ENCODE measurements at places on chromosomes 2 and 18. TPM values are rescaled to one million over a fixed set of nuclear protein-coding genes. Genes with fewer than 3 reads are reported as not detected.

STARD6 gene
- total RNA-seq: not detected

MOB1A gene
- total RNA-seq: 184 TPM

AFG3L2 gene
- total RNA-seq: 58.0 TPM

HOXD9 gene
- total RNA-seq: 0.15 TPM

DNA sequence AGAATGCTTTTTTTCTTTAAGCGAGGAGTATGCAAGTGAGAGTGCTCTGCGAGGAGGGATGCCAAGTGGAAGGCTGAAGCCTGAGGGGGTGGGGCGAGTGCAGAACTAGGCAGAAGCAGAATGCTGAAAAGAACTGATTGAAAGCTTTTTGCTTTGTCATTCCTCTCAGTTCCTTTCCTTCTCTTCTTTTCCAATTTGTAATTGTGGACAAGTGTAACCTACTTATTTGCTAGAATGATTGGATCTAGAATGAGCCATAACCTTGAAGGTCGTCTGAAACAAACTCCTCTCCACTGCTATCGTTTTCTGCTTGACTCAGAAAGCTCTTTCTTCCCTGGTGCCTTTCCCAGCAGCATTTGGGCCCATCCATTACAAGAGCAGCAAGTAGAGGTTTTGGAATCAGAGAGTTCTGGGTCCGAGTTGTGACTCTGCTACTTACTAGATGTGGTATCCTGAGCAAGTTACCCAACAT is 115.3 kb downstream of the METTL8 start:
- no peak for DNase-seq
- H3K27ac ChIP-seq: no peak overlapping the region
- no peaks in the 10 kb centered on the region for H3K4me1 ChIP-seq
- H3K4me3 ChIP-seq: no peak overlapping the region
- no peaks in the 10 kb centered on the region for H3K36me3 ChIP-seq
- H3K27me3 ChIP-seq: no peaks in the 10 kb centered on the region

DNA sequence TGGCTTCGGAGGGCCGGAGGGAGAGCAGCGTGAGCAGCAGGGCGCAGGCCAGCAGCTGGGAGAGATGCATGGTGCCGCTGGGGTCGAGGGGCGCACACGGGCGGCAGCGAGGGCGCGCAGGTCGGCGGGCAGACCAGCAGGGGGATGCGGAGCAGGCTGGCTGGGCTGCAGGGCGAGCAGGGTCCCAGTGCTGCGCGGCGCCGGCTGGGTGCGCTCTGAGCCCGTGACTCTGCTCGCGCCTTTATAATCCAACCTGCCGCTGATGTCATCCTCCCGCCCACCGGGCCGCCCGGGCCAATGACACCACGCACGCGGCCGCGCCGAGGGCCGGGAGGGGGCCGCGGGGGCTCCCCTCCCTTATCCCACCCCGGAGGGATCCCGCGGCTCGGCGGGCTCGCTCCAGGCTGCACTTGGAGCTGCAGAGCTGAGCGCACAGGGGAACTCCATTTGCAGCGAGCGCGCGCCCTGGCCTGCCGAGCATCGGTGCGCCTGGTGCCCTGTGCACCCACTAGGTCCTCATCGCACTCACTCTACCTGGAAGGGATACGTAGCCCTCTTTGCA is at the start of gene NPPC:
TSS of gene NPPC (minus strand) at position 217 of the 562 bp plus-strand sequence. CDS start at position 70, 147 bp downstream.
- H3K27ac ChIP-seq: no peak within 1 kb of the TSS
- H3K27me3 ChIP-seq: no peaks in the 10 kb centered on the region
- H3K4me1 ChIP-seq: peaks cover 4% of the 10 kb centered on the region
- H3K36me3 ChIP-seq: no peaks in the 10 kb centered on the region

DNA sequence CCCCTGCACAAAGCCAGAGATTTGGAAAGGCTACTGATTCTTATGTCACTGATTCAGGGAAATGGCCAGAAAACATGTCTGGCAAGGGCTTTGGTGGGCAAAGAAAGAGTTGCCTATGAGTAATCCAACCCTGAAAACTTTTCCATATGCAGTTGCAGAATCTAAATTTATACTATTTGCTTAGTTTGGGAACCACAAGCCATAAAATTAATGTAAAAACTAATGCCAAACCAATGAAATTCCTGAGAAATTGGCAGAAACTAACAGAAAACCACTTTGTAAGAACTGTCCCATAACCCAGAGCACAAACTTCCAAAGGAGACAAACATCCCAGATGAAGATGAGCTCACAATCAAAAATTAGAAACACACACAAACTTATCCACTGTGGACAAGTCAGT is 48.8 kb downstream of the TCF4 start:
- no peaks in the 10 kb centered on the region for H3K27me3 ChIP-seq
- H3K4me3 ChIP-seq: no peak overlapping the region
- DNase-seq: no peak
- no peaks in the 10 kb centered on the region for H3K4me1 ChIP-seq
- no peaks in the 10 kb centered on the region for H3K36me3 ChIP-seq

DNA sequence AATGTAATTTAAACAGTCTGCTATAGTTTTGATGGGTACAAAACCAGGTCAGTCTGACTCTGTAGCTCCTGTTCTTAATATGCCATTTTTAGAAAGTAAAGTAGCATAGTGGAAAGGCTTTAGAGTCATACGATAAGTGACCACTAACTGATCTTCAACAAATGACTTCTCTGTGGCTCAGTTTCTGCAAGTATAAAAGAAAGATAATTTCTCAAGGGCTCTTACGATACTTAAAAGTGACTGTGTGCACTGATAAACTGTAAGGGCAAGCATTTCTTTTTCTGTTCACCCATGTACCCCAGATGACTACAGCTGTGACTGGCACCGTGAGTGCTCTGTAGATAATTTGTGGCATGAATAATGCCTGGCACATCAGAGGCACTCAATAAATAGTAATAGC is 178.7 kb downstream of the LCLAT1 start:
- no peak overlapping the region for H3K4me3 ChIP-seq
- H3K36me3 ChIP-seq: no peaks in the 10 kb centered on the region
- no peak for DNase-seq

DNA sequence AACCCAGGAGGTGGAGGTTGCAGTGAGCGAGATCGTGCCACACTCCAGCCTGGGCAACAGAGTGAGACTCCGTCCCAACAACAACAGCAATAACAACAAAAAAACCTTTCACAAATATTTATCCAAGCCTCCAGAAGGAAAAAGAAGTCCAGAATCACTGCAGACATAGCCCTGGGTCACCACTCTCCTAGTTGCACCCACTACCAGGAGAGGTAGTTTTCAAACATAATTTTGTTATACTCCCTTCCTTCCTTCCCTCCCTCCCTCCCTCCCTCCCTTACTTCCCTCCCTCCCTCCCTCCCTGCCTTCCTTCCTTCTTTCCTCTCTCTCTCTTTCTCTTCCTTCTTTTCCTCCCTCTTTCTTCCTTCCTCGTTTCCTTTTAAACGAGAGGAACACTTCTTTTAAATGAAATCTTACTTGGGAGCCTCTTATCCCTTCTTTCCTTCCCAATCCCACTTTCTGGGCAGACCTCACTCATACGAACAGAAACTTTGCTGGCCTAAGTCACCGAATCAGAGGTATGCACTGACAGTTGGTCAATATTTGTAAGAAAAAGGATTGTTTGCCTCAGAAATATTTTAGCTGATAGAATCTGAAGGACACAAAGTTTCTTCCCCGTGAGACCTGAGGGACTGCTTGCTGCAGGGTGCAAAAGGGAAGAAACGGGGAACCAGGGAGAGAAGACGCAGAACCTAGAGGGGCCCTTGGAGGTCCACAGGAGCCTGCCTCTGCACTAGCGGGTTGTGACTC is 88.1 kb upstream of the AGAP1 start:
- no peak for DNase-seq
- H3K27me3 ChIP-seq: no peaks in the 10 kb centered on the region
- H3K4me3 ChIP-seq: no peak overlapping the region
- no peaks in the 10 kb centered on the region for H3K36me3 ChIP-seq
- H3K4me1 ChIP-seq: no peaks in the 10 kb centered on the region
- H3K27ac ChIP-seq: no peak overlapping the region

DNA sequence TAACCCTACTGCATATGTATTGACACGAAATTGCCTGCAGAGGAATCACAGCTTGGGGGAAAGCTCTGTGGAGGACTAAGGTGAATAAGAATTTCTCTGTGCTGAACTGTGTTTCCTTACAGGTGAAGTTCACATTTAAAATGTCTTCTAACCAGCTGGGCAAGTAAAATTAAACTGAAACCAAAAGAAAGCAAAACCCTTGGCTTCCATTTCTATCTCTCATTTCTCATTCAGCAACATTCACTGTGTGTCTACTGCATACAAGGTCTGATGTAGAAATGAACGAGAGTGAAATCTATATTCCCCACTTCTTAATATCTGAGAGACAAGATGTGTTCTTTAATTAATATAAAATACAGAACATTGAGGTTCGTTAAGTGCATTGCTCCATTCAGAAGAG is 397.3 kb downstream of the SOX11 start:
- no peak for DNase-seq
- no peaks in the 10 kb centered on the region for H3K36me3 ChIP-seq
- H3K4me1 ChIP-seq: no peaks in the 10 kb centered on the region
- H3K27ac ChIP-seq: no peak overlapping the region
- no peak overlapping the region for H3K4me3 ChIP-seq
- no peaks in the 10 kb centered on the region for H3K27me3 ChIP-seq

- no peak for DNase-seq
- H3K27ac ChIP-seq: no peak overlapping the region
- H3K4me1 ChIP-seq: no peaks in the 10 kb centered on the region
- H3K4me3 ChIP-seq: no peak overlapping the region
These were observed 189.3 kb downstream of the SH3RF3 start for GRCh38 chr2:109318150-109318948.

DNA sequence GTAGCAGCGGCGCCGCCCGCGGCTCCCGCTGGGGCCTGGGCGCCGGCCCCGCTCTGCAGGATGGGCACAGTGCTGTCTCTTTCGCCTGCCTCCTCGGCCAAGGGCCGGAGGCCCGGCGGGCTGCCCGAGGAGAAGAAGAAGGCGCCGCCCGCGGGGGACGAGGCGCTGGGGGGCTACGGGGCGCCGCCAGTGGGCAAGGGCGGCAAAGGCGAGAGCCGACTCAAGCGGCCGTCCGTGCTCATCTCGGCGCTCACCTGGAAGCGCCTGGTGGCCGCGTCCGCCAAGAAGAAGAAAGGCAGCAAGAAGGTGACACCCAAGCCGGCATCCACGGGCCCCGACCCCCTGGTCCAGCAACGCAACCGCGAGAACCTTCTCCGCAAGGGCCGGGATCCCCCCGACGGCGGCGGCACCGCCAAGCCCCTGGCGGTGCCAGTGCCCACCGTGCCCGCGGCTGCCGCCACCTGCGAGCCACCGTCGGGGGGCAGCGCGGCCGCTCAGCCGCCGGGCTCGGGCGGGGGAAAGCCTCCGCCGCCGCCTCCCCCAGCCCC is 369 bp downstream of the CDK5R2 start:
- H3K36me3 ChIP-seq: no peaks in the 10 kb centered on the region
- no peak overlapping the region for H3K27ac ChIP-seq
- DNase-seq: no peak
- 0 out of 2 replicates have a peak, but pooled peaks cover 4% of the 10 kb centered on the region for H3K4me1 ChIP-seq
- peak overlapping the region; percentile 65 for H3K4me3 ChIP-seq
- H3K27me3 ChIP-seq: no peaks in the 10 kb centered on the region

- no peaks in the 10 kb centered on the region for H3K4me1 ChIP-seq
- H3K27ac ChIP-seq: no peak overlapping the region
- no peaks in the 10 kb centered on the region for H3K36me3 ChIP-seq
- no peak for DNase-seq
These were observed 21.7 kb downstream of the CHST10 start for GRCh38 chr2:100395532-100396350.

GRCh38 chr18:36412778-36413177 is 115.3 kb downstream of the FHOD3 start:
- no peaks in the 10 kb centered on the region for H3K27me3 ChIP-seq
- H3K27ac ChIP-seq: no peak overlapping the region
- no peaks in the 10 kb centered on the region for H3K36me3 ChIP-seq
- DNase-seq: no peak
- H3K4me3 ChIP-seq: no peak overlapping the region

GRCh38 chr2:19863303-19864041 is 38.3 kb downstream of the TTC32 start:
- no peaks in the 10 kb centered on the region for H3K36me3 ChIP-seq
- H3K4me1 ChIP-seq: 0 out of 2 replicates have a peak, but pooled peaks cover 2% of the 10 kb centered on the region
- peak overlapping the region; percentile 57 for H3K27ac ChIP-seq
- peak; percentile 27 for DNase-seq
- H3K4me3 ChIP-seq: no peak overlapping the region

DNA sequence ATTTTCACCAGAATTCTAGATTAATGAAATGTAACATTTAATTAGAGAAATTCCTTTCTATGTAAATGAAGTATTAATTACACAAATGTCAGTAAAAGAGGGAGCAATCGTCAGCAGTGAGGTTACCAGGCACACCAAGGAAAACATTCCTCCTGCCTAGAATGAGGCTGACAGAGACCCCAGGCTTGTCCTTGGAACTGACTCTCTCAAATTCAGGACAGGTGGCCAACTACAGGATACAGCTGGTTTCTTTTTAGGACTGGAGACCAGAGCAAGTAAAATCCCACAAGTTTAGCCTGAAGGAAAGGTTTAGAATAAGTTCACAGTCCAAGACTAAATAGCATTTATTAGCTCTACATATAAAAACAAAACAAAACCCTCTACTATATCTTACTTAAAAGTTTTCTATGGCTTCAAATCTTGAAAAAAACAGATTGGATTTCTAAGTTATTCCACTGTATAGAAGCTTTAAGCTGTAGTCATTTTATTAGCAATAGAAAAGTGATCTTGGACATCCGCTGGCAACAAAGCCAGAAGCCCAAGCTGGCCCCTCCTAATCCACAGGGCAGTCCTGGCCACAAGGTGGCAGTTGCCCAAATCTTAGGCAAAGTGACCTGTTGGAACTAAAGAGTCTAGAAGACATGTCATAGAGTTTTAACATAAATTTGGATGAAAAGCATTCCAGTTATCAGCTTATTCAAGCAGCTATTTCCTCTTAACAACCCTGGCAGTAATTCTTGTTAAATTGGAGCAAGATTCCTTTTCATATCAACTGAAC is 81.0 kb downstream of the SP3 start:
- no peaks in the 10 kb centered on the region for H3K36me3 ChIP-seq
- no peaks in the 10 kb centered on the region for H3K4me1 ChIP-seq
- H3K27ac ChIP-seq: no peak overlapping the region
- DNase-seq: peak; percentile 5

DNA sequence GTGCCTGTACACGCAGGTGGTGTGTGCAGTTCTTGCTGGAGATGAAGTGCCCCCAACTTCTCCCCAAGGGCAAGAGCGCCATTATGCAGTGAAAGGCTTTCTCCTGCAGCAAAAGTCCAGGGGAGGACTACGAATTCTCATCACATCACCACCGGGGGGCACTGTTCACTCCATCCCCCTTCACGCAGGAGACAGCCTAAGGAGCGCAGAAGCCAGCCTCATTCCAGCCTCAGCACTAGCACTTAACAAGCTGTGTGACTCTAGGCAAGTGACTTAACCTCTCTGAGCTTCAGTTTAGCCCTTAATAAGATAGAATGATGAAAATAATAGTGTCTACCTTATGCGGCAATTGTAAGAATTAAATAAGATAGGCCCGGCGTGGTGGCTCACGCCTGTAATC is 32.3 kb downstream of the DNMT3A start:
- H3K4me1 ChIP-seq: peaks cover 4% of the 10 kb centered on the region
- no peak overlapping the region for H3K4me3 ChIP-seq
- no peak overlapping the region for H3K27ac ChIP-seq
- H3K36me3 ChIP-seq: no peaks in the 10 kb centered on the region

Data from Panc1 (cell line).